Activated CD8-positive, alpha-beta memory T cell treated with anti-CD3 and anti-CD28 coated beads, Interleukin-2, amount 10 ng/mL, durations not matched to agents 7 days and 5 days (primary cell): ENCODE measurements at places on chromosomes 5 and 9. TPM values are rescaled to one million over a fixed set of nuclear protein-coding genes. Genes with fewer than 3 reads are reported as not detected.

DNA sequence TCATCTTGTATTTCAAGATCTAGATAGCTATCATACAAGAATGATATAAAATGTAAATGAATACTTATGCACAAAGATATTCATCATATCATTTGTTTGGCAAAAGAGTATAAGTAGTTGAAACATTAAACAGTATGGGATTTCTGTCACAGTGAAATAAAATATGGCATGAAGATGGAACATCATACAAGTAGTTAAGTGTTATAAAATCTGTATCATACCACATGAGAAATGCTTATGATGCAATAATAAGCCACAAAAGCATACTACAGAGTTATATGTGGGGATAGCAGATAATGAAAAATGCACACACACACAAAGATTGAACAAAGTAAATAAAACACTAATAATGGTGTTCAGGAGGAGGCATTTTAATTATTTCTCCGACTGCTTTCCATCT is 838.0 kb upstream of the DMAC1 start:
- no peaks in the 10 kb centered on the region for H3K36me3 ChIP-seq
- no peaks in the 10 kb centered on the region for H3K27me3 ChIP-seq
- no peaks in the 10 kb centered on the region for H3K4me1 ChIP-seq

DNA sequence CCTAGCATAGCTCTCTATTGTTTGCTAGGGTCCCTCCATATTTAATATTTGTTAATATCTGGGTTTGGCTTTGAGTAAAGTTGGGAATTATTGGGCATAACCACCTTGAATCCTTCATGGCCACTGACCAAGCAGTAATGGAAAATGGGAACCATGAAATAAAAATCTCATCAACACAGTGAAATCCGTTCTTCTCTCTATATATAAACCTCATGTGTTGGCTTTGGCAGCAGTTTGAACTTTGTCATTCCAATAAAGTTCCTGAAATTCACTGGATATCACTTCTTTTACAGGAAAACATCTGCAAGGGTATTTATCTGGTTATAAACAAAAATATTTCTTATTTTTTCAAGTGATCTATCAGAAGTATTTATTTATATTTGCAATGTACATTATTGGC is 93.0 kb upstream of the MPDZ start:
- H3K27ac ChIP-seq = no peak overlapping the region
- H3K4me1 ChIP-seq = no peaks in the 10 kb centered on the region
- no peak for DNase-seq

DNA sequence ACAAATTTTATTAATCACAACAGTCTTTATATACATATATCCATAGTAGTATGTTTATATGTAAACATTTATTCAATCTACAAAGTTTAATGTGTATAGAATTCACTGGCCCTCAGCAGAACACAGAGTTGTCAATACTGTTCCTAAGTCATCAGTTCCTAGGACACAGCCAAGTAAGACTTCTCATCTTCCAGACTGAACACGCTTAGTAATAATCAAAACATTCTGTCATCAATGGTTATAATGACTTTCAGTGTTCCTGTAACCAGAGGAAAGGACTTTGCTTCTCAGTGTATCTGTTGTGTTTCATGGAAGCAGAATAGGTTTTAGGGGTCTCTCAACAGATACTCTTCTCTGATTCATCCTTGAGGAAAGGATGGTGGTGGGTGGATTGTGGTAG is 82.2 kb downstream of the SMIM23 start:
- DNase-seq = no peak
- H3K36me3 ChIP-seq = peaks cover 16% of the 10 kb centered on the region
- H3K27ac ChIP-seq = no peak overlapping the region
- H3K4me3 ChIP-seq = no peak overlapping the region
- H3K27me3 ChIP-seq = no peaks in the 10 kb centered on the region

Gene NIPAL4
- total RNA-seq = 0.37 TPM
